ENCODE measurements at places on chromosomes 5 and 9. TPM values are rescaled to one million over a fixed set of nuclear protein-coding genes. Genes with fewer than 3 reads are reported as not detected.

ZCCHC9 gene
- 9.4 TPM for total RNA-seq

NXNL2 gene
- total RNA-seq: not detected

PRSS3 gene
- not detected for total RNA-seq

FIBCD1 gene
- not detected for total RNA-seq

ENTPD2 gene
- not detected for total RNA-seq

TTC23L gene
- total RNA-seq: not detected

IRX1 gene
- not detected for total RNA-seq

IFNA21 gene
- total RNA-seq: not detected

ABO gene
- 0.20 TPM for total RNA-seq

- DNase-seq: no peak
Measured at GRCh38 chr9:23229890-23230317, 596.1 kb downstream of the ELAVL2 start.

DNA sequence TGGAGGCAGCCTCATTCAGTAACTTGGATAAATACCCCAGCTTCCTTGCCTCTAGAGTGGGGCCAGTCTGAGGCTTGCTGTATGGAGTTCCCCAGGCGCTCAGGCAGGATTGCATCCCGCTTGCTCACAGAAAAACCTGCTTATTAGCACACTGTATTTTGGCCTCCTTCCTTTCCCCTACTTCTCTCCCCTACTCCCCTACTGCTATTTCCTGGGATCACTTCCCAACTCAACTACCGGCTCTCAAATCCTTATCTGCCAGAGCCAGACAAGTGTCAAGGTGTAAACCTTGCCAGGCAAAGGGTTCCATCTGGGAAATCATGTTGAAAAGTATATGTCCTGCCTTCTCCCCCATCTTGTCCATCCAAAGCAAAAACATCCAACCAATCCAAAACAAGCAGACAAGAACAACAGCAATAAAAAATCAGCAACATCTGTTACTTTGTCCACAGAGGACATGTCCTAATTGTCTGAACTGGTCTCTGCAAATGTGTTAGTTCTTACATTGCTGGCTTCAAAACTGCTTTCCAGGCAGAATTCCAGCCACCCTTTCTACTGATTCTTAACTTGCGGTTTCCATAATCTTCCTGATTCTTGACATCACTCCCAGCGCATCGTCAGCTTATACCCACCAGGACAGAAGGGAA lies 164.1 kb upstream of the SEMA6A start:
- DNase-seq: no peak

- no peak for DNase-seq
Measured at GRCh38 chr9:136939996-136940525, 4.5 kb downstream of the FBXW5 start.

- DNase-seq: no peak
Measured at GRCh38 chr9:95096381-95096780, 221.1 kb downstream of the FANCC start.

DNA sequence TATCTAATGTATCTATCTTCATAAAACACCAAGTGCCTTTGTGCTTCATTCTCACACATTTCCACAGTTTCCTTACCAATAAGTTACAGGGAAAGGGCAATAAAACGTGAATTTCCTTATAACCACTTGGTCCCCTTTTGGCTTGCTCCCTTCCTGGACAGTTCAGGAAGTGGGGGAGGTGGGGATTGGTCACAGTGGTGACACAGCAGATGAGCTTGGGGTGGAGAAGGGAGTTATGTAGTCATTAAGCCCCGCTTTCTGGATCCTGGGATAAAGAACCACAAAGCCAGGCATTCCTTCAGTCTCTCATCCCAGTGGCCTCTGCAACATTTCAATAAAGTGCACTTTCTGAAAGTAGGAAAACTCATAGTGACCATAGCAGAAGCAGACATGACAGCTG lies 47.1 kb upstream of the FYB1 start:
- no peak for DNase-seq

DNA sequence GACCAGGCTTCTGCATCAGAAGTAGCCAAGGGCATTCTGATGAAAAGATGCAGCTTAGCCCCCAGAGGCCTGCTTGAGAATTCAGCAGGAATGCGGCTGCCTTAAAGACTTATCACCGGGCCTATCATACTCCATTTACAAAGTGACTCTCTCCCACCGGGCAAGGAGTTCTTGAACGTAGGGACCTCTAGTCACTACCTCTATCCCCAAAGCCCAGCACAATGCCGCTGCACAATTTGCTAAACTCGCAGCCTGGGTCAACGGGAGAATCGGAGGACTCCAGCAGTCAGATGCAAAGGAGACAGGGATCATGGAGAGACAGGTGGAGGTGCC lies 661 bp downstream of the PDCL start:
- no peak for DNase-seq

DNA sequence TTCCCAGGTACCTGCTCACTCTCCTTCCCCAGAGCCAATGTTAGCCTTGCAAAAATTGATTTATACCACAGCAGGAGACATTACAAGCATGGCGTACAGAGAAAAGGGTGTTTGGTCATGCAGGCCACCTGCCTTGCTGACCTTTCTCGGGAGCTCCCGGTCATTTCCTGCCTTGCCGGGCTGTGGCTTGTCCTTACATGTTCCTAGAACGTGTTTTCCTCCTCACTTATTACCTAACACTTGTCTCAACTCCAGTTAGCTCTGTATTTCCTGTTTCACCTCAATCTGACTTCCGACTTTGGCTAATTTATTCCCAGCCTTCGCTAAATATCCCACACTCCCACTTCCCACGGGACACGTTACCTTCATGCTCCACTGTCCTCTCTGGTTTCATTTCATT lies 282.5 kb downstream of the ICE1 start:
- no peak for DNase-seq

GRCh38 chr5:132776131-132776937 lies 705 bp downstream of the SEPTIN8 start:
- peak; percentile 22 for DNase-seq

- DNase-seq: no peak
Measured at GRCh38 chr5:89471115-89471514, 588.1 kb upstream of the MEF2C start.

GRCh38 chr5:36079200-36079781 lies 12.6 kb upstream of the UGT3A2 start:
- no peak for DNase-seq

DNA sequence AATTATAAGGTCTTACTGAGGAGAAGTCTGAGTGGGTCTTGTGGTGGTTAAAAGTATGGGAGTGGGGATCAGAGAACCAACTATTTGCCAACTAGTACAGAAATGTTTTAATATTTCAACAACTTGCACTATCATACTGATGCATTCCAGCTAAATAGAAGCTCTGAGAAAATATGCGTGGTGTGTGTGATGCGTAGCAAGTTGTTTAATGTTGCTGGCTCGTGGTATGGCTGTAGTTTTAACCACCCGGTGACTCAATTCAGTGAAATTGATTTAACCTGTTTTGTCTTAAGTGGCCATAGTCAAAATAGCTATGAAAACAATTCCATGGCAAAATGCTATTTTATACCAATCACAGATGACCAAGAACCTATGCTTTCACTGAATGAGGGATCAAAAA lies 176.5 kb upstream of the SLC24A2 start:
- no peak for DNase-seq

DNA sequence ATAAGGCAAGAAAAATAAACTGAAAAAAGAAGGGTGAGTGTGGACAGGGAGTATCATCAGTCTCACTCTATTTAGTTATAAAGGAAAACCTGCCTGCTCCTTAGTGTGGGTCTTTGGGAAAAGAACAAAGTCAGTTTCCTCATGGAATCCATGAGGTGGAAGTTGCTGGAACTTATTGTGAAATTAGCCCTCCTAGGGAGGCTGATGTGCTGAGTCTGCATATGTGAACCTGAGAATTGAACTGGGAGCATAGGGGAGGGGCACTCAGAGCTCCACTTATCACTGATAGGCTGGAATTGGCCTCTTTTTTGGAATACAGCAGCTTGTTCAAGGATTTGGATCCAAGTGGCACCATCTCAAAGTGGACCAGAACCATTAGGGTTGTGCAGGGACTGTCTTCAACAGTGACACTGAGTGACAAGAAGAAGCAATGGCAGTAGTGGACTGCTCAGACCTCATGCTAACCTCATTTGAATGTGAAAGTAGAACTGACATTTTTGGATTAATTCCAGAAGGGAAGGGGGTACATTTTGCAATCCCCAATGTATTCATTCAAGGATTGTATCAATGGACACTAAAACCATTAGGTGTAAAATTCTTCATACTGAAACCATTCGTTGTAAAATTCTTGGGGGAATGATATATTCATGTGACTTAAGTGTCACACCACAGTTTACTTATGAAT lies 103.6 kb upstream of the KLF9 start:
- DNase-seq: no peak

DNA sequence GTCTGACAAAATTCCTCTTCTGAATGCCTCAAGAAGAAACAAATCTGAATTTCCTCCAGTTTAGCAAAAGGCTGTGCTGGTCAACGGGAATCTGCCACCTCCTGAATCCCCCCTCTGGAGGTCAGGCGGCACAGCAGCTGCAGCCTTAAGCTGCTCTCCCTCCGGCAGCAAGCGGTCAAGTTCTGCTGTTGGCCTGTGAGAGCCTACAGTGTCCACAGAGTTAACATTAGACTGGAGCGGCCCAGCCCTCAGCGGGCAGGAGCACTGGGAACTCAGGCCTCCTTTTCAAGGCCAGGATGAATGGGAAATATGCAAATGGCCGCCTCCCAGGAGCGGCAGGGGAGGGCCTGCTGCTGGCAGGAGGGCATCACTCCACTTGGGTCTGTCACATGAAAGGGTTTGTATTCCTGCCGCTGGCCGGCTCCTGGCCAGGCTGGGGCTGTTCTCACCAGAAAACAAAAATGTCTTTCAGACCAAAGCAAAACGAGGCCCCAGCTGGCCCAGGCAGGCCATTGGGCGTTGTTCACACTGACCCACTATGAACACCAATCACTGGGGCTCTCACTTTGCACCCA lies 8.2 kb downstream of the ACSL6 start:
- no peak for DNase-seq

- no peak for DNase-seq
Measured at GRCh38 chr5:334903-335739, 13.6 kb downstream of the AHRR start.

GRCh38 chr9:522658-523057 lies 308.0 kb downstream of the DOCK8 start:
- no peak for DNase-seq

- DNase-seq: no peak
Measured at GRCh38 chr5:79499640-79500273, 14.2 kb downstream of the HOMER1 start.

DNA sequence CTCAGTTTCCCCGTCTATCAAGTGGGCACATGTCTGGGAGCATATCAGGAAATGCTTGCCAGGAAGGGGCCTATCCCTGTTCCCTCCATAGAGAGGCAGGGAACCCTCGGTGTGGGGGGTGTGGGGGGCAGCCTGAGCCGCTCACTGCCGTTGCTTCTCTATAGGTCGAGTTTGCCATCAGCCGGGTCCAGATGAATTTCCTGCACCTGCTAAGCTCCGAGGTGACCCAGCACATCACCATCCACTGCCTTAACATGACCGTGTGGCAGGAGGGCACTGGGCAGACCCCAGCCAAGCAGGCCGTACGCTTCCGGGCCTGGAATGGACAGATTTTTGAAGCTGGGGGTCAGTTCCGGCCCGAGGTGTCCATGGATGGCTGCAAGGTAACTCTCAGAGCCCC lies 13.8 kb upstream of the ORM1 start:
- DNase-seq: no peak

DNA sequence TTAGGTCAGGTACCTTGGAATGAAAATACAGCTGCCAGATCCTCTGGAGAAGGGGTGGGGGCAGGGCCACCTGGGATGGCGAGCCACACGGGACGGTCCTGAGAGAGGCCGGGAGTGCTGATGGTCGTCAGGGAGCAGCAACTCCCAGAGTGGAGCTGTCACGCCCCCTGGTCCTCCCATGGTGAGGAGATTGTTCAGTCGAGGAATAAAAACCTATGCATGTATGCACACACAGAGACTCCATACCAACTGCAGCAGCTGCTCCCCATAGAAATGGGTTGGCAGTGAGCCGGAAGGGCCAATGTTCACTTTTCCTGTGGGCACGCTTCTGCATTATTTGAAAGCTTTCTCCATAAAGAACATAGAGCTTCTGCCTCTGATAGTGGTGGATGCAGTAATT lies 45.2 kb upstream of the SEMA4D start:
- no peak for DNase-seq

- no peak for DNase-seq
Measured at GRCh38 chr5:136120529-136120928, 12.1 kb upstream of the SMAD5 start.

DNA sequence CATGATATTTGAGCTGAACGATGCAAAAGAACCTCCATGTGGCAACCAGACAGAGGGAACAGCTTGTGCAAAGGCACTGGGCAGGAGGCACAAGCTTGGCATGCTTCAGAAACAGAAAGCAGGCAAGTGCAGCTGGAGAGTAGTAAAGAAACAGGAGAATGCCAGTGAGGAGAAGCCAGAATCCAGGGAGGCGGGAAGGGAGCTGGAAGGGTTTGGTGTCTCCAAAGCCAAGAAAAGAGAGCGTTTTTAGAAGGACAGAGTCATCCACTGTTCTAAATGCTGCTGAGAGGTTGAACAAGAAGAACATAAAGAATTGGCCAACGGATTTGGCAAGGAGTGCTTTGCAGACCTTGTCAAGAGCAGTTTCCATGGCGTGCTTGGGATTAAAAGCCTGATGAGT lies 124.7 kb downstream of the TLE1 start:
- DNase-seq: no peak

- no peak for DNase-seq
Measured at GRCh38 chr9:116653348-116654058, 33.6 kb upstream of the TRIM32 start.

DNA sequence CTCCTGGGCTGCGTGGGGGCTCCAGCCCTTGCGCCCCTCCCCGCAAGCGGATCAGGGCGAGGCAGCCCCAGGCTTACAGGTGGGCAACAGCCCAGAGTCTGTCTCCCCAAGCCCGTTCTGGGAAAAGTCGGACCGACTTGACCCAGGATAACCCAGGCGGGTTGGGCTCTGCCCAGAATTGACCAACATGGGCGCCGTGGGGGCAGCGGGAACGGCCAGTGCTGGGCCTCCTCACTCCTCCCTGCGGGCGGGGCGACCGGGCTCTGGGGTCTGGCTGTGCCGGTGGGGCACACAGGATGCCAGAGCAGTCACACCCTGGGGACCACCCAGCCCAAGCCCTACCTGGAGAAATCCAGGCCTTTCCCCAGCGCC lies 15.3 kb upstream of the SYNPO start:
- no peak for DNase-seq

DNA sequence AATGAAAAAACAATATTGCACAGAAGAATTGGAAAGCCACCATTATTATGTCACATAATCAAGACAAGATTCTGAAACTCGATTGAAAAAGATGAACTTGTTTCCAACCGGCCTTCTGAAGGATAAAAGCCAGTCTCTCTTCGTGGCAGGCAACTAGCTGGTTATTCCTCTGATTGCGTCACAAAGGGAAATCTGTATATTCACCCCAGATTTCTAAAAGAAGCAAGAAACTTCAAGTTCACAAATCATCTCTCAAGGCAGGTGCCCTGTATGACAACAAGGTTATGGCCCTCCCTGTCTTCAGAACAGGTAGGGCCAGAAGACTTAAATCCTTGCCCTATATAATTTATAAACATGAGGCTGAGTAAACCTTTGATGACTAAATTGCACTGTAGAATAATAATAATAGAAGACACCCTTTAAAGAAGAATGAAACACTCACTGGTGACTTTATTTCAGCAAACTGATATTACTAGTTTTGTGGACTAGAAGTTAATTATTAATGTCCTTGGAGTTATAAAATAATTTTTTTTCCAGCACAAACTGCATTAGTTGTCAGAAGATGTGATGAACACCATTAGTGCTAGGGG lies 2.9 kb upstream of the KLF4 start:
- DNase-seq: no peak

GRCh38 chr9:99351647-99352046 lies 129.6 kb downstream of the SEC61B start:
- DNase-seq: no peak
